ENCODE measurements at places on chromosomes 7 and 10.

DNA sequence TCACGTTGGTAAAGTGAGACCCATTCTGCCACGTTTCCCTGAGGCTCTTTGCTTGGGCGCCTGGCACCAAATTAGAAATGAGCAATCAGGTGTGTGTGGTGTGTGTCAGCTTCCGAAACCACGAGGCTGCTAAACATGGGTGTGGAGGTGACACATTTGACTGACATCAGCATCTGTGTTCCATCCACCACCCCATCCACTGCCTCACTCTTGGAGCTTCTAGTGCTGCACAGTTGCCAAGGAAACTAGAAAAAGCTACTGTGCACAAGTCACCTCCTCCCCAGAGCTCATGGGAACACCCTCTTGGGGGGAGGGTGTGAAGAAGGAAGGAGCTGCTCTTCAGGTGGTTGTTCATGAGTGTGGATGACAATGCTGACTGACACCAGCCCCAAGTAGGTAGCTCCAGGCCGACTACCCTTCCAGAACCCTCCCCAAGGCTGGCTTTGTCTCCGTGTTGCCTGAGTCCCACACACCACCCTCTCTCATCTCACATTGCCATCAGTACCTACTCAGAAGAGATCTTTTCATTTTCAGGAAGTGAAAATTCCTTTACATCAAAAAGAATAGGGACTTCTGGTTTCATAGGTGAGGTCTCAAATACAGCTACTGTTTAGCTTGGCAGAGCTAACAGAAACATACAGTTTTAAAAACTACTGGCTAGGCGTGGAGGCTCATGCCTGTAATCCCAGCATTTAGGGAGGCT, 152.2 kb downstream of the TMEM178B start:
- no peak for DNase-seq

GRCh38 chr10:110471566-110472139, 26.1 kb upstream of the DUSP5 start:
- DNase-seq = no peak

DNA sequence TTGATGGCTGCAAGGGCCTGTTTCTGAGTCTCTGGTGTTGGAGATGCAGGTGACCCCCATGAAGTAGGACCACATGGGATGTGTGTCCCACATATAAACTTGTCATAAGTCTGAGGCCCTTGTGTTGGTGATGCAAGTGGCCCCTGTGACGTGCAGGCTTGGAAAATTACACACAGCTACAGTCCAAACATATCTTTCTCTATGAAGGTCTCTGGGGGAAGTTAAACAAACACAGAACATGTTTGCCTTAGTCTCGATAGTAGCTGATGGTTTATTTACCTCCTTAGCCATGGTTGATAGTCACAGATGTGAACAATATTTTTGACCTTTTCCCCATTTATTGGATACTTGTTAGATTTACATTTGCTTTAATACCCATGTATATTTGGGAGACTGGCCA, 64.7 kb downstream of the ADCY1 start:
- DNase-seq = no peak

GRCh38 chr7:90251304-90251635, 6.3 kb downstream of the CFAP69 start:
- DNase-seq = no peak

DNA sequence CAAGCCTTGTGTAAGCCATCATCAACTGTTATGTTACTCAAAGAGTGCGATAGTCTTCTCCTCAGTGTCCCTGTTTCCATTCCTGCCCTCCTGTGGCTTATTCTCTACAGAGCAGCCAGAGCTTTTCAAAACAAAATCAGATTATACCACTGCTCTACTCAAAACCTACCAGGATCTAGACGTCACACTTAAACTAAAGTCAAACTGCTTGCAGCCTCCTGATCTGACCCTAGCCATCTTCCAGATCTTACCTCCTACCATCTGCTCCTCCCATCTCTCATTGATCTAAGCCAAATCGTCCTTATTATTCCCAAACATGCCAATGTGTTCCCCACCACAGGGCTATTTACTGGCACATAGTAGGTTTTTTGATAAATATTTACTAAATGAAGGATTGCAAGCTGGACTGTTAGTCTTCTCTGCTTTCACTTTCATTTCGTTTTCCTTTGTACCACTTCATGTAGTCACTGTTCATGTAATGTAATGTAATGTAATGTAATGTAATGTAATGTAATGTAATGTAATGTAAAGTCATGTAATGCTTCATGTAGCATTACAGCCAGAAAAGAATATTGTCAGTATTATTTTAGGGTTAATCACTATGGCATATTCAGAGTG, 116.1 kb downstream of the GPR37 start:
- no peak for DNase-seq

Measured in GDM1 (cell line).